Fibroblast of skin of back (primary cell): ENCODE measurements at places on chromosomes 3 and 15.
A peak's percentile ranks its signal among the peaks of the same experiment; 100 is the strongest.

DNA sequence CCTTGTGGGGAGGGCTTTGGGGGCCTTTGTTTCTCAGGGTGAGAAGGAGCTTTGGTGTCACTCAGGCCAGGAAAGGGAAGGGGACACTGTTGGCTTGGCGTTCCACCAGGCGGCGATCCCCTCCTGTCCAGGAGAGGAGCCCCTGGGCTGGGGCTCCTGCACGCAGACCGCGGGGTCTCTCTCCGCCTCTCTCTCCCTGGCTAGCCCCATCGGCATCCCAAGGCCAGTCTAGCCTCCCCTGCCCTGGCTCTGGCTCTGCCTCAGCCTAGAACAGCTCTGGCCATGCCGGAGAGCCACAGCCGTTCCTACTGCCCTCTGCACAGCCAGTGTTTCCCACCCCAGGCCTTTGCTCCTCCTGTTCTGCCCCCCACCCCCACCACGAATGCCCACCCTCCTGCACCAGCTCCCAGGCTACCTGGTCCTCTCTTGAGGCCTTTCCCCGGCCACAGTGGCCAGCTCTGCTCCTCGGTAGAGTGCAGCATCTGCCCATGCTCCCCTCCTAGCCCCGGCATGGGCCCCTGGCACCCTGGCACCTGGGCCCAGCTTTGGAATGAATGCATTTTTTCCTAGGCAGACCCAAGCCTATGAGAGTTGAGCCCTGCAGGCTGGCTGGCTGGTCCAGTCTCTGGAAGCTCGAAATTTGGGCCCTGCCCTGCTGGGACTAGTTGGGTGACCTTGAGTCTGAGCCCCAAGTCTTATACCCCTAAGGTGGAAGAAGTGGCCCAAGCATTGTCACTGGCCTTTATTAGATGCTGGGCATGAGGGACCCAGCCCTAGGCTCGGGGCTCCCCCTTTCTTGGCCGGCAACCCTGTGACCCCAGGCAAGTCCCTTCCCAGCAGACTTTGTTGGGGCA lies 2.4 kb downstream of the PLXNA1 start:
- DNase-seq = no peak

DNA sequence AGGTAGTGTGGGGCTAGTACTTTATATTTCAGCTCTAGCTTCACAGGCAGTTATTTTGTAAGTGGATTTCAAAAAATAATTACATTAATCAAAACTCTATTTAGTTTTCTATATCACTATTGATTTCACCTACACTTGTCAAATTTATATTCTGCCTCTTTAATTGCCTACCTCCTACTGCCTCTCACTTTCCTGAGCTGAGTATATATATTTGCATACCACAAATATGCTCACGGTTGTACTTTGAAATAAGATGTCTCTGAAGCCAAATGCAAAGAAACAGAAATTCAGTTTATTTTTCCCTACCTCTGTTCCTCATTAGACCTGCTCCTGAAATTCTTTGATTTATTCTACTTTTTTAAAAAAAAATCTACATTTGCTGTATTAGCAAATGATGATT lies 309.3 kb upstream of the TGFBR2 start:
- DNase-seq = no peak

DNA sequence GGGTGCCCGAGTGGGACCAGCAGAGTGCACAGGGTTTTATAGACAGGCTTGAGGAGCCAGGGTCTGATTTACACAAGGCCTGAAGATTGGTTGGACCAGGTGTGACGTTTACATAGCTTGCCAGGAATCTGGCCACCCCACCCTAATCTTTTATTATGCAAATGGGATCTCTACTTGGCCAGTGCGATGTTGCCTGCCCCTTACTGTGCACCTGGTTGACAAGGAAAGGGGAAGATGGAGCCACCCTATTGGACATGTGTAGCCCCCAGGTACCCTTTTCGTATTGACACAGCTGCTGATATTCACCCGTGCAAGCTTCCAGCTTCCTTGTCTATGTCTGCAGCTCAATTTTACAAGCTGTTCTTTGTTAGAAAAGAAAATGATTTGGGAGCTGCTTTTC lies 132.0 kb downstream of the ARNT2 start:
- no peak for DNase-seq

- DNase-seq = no peak
These were observed 44.6 kb upstream of the CCNB2 start for GRCh38 chr15:59060348-59060747.

GRCh38 chr15:88645171-88646087 lies 6.6 kb downstream of the ISG20 start:
- no peak for DNase-seq

DNA sequence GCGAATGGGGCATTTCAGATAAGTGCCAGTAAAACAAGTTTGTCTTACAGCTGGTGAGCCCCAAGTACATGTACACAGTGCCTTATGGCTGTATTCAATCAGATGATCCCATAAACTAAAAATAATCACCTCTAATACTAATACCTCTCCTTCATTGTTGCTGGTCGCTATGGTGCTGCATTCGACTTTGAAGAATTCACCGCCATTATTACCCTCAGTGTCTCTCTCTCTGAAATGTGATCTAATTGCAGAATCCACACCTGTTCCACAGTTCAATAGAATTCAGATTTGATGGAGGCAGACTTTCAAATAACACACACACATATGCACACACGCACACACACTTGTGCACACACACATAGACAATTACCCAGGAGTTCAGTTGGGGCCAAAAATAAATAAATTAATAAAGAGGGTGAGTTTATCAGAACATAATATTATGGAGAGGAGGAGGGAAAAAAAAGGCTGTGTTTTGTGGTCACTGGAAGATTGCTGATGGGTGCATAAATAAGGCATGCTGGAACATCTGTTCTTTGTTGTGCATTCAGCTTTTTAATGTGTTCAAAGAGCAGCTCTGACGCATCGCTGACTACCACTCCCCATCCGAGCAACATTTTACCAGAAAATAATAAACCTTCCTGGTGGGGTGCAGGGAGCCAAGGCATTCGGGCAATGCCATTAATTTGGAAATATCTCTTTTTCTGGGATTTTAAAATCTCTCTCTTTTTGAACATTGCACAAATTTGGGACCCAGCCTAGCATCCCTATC lies 235.7 kb downstream of the SATB1 start:
- peak; percentile 64 for DNase-seq

GRCh38 chr3:37477711-37478487 lies 303.5 kb upstream of the LRRFIP2 start:
- DNase-seq = no peak

GRCh38 chr3:170622369-170623159 lies 36.7 kb upstream of the SLC7A14 start:
- peak; percentile 91 for DNase-seq

DNA sequence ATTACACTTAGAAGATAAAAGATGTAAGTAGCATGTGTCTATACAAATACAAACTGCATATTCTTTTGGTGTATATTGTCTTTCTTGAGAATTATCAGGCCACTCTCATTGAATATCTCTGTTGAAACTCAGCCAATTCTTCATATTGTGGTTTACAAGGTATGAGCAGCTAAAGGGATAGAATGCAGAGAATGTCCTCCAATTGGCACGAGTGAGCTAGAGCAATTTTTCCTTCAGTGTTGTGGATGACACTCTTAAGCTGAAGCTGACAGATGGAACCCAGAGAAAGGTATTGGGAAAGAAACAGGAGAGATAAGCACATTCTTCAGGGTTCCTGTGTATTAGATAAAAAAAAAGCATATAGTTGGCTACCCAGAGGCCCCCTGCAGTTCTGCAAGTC lies 453.1 kb downstream of the EPHA3 start:
- DNase-seq = peak; percentile 54

GRCh38 chr3:179660872-179661271 lies 8.0 kb downstream of the USP13 start:
- DNase-seq = peak; percentile 27

DNA sequence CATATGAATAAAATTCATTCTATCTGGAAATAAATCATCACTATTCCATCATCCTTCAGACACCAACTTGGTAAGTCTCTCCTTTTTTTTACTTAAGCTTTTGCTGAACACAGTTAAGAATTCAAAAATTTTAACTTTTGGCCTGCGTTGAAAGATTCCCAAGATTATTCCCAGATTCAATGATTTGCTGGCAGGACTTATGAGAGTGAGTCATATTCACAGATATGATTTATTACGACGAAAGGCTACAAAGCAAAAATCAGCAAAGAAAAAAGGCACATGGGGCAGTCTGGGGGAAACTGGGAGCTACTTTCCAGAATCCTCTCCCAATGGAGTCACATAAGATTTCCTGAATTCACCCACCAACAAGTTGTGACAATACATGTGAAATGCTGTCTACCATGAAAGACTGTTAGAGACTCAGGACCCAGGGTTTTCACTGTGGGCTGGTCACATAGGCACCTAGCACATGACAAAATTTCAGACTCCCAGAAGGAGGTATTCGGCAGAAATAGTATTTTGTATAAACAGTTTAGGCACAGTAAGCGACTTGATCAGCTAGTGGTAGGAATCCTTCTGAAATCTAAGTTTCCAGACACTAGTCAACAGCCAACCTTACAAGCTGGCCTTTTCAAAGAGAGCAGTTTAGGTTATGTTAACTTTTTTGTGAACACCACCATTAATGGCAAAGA lies 82.1 kb downstream of the DLG1 start:
- DNase-seq = peak; percentile 90

- DNase-seq = no peak
These were observed 439.9 kb upstream of the RBMS3 start for GRCh38 chr3:28840976-28841376.

DNA sequence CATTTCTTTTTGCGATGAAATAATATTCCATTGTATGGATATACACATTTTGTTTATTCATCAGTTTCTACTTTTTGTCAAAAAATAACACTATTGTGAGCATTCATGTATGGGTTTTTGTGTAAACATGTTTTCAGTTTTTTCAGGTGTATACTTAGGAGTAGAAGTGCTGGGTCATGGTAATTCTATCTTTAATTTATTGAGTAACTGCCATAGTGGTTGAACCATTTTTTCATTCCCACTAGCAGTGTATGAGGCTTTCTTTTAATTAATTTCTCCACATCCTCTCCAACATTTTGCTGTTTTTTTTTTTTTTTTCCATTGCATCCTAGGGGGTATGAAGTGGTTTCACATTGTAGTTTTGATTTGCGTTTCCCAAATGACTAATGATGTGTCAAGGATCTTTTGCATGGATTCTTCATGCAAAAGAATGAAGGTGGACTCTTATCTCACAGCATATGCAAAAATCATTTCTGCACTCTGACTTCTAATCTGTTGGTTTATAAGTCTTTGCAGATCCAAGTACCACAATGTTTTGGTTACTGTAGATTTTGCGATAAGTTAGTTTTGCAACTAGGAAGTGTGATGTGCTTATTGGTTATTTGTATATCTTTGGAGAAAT lies 12.6 kb downstream of the ATP2C1 start:
- peak; percentile 78 for DNase-seq

DNA sequence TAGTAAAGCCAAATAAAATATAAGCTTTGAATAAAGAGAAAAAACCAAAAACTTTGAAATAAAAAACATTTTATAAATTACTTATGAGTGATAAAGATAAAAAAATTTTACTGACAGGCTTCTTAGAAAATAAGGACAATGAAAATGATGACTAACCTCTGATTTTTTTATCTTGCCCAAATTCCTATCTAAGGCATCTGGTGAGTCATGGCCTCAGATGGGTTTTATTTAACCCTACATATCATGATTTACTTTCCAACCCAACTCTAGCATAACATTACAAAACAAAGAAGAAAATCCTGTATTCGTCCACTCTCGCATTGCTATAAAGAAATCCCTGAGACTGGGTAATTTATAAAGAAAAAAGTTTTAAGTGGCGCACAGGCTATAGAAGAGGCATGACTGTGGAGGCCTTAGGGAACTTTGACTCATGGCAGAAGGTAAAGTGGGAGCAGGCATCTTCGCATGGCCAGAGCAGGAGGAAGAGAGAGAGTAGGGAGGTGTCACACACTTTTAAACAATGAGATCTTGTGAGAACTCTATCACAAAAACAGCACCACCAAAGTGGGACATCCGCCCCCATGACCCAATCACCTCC lies 152.1 kb downstream of the NEK10 start:
- peak; percentile 86 for DNase-seq

DNA sequence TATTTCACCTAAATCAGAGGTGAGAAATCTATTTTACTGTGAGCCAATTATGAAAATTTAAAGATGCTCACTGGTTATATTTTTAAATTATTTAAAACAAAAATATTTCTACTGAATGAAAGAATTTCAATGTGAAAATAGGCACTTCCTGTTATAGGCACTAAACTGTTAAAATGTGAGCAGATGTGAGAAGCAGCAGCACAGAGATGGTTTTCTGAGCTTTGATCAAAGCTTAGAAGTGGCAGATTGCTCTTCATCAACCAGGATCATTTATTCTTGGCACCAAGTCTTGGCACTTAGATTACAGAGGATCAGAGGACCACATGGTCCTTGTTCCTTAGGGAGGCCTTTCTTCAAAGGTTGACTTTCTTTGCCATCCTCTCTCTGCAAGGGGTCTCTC lies 18.0 kb upstream of the TSC22D2 start:
- no peak for DNase-seq

DNA sequence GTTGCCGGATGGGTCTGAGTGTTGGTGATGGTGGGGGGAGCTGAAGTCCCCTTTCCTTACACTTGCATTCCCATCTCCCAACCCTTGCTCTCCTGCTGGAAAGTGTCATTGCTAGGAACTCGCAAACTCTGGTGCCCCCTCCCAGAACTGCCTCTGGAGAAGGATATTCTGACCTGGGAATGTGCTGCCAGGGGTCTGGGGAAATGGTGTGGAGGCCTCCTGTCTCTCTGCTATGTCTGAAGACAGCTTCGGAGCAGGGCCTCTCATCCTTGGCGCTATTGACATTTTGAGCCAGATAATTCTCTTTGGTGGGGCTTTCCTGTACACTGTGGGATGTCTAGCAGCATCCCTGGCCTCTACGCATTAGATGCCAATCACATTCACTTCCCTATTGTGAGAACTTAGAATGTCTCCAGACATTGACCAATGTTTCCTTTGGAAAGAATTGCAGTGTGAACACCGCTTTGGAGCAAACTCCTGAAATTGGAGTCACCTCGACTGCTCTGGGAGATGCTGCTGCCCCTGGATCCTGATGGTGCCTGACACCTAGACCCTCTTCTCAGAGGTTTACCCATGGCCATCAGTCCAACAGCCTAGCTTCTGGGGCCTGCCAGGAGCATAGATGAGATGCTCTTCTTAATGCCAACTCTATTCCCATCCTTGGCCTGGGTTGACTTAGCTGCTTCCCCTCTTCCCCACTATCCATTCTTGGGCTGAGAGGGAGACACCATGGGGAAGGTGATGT lies 2.2 kb upstream of the KY start:
- no peak for DNase-seq

- DNase-seq = no peak
These were observed 76.8 kb downstream of the SMAD3 start for GRCh38 chr15:67142092-67142766.

- no peak for DNase-seq
These were observed 563.0 kb upstream of the CCDC54 start for GRCh38 chr3:106814231-106814630.

GRCh38 chr15:58019503-58020376 lies 45.8 kb downstream of the ALDH1A2 start:
- DNase-seq = peak; percentile 75

GRCh38 chr15:51708013-51708412 lies 26.7 kb downstream of the SCG3 start:
- DNase-seq = no peak

DNA sequence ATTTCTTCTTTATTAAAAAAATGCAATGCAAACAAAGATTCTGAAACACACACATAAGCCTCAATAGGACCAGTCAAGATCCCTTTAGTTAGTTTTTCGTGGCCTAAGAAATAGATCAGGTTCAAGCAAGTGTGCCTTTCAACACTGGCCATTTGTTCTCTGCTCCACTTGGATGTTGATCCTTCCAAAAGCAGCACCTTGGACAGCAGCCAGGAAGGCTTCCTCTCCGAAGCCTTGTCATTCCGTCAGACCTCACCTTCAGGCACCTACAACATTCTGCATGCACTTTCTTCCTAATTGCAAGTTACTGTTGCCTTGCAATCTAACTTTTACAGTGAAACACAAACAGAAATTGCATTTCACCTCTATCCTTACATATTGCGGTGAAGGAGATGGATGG lies 155.9 kb upstream of the FEZF2 start:
- peak; percentile 41 for DNase-seq
